ENCODE measurements at places on chromosomes 4 and X.

GRCh38 chr4:108940149-108940548 is 177.3 kb upstream of the ETNPPL start:
- DNase-seq = no peak

DNA sequence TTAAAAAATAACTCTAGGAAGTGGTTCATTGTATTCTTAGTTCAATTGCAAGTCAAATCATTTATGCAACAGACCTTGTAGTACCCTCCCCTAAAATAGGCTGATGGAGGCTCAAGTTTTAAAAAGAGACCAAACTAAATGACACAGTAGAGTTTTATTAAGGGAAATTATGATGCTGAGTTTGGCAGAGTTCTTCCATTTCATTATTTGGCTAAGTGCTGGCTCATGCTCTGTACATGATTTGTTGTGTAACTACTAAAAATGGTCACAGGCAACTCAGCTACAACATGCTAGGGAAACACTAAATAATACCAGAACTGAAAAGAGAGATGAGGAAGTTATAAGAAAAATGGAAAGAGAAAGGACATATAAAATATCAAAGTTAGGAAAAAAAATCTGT is 96.1 kb upstream of the TFDP3 start:
- no peak for DNase-seq

GRCh38 chrX:115949900-115950822 is 220.4 kb upstream of the AGTR2 start:
- no peak for DNase-seq

DNA sequence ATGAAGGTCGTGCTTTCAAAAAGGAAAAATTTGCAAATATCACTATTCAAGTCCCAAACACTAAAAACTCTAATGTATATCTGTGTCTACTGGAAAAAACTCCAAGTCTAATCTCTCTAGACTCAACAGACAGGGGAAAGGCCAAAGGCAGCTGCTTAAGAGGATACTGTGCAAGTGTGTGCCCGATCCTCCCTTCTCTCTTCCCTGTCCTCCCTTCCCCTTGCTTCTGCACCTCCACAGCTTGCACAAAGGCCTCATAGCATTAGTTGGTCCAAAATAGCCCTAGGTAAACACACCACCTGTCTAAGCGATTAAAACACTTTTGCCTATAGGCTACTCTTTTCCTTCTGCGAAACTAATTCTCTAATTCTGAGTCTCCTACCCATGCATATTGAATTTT is 10.6 kb downstream of the C4orf54 start:
- no peak for DNase-seq

DNA sequence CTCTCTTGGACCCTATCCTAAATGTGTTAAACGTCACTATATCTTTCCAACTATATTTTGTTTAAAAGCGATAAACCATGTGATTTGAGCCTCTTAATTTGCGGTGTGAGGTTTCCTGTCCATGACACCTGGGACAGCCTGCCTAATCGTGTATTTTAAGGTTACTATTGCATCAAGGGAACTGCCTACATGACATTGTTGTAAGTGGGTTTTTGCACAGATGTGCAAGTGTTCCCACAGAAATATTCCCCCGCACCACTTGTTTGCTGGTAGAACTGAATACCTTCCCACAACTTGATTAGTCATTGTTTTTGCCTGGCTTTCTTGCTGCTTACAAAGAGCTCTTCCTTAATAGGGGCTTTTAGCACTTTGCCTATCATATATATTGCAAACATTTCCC is 5.1 kb upstream of the FAM184B start:
- DNase-seq = no peak

DNA sequence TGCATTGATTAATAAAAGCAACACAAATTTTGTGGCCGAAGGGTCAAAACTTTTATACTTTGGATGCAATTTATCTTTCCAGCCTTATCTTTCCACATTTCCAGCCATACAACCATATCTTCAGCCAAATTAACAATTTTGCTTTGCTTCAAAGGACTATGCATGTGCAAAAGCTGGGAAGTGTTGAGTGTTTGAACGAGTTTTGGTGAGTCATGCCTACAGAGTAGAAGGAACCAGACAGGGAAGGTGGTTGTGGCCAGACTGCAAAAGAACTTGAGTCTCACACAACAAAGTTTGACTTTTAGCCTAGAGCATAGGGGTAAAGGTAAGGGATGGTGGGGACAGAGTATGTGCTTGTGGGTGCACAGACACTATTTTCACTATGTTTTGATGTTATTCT is 53.0 kb upstream of the GABRA2 start:
- no peak for DNase-seq

DNA sequence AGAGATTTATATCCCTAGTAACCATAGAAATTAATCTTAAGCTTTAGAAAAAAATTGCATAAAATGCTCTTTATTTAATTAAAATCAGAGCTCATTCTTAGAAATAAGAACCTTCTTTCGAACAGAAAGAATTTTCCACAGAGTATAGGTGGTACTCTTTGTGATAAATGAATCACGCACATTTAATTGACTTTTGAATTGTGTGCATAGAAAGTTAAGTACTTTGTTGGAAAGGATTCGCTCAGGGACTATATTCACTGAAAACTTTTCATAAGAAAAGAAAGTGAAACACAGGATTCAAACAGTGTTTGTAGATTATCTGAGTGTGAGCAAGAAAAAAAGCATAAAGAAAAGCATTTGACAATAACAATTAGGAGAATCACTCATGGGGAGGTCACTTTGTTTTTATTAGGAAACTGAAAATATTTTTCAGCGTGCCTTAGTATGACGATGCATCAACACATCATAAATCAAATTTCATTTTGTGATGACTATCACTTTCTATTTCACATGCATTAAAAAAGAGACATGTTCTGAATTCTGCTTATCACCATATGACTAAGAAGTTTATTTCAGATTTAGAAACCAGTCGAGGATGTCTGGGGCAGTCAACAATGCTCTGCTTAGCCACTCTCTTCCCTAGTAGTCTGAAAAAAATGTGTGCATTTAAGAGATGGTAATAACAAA is 49.5 kb downstream of the STX18 start:
- peak; percentile 76 for DNase-seq

GRCh38 chr4:54371173-54371572 is 142.1 kb downstream of the PDGFRA start:
- no peak for DNase-seq

DNA sequence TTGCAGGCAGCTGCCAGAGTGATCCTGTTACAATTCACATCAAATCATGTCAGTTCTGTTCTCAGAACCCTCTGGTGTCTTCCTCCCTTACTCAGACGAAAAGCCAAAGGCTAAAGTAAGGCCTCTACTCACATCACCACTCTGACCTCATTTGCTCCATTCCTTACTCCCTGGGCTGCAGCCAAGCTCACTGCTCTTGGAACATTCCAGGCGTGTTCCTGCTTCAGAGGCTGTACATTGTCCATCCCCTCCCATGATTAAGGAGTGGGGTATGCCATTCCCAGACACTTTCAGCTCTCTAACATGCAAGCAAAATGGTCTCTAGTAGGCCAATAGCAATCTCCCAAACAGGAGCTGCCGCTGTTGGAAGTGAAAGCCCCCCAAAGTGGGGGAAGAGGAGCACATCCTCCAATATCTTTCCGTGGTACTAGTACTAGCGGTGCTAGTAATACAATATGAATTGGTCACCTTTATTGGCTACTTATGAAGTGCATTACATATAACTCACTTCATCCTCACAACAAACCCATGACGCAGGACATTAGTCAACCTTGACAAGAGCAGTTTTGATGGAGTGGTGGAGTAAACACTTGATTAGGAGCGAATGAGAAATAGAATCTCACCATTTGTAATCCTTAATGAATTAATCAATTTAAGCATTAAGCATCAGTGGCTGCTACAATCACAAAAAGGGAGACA is 15.0 kb downstream of the GAB3 start:
- DNase-seq = peak; percentile 79

DNA sequence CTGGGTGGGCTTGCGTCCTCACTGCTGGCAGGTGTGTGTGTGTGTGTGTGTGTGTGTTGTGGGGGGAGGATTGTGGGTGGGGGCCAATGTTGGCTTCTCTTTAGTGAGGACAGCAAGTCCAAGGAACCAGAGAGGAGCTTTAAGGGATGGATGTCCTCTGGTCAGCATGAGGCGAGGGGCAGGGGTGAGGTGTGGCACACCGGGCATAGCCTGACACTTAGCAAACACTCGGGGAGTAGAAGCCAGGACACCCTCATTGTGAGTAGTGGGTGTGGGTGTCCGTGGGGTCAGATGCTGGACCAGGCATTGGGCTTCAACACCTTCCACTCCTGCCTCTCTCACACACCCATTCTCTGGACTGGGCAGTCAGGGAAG is 2.8 kb downstream of the SORCS2 start:
- no peak for DNase-seq

DNA sequence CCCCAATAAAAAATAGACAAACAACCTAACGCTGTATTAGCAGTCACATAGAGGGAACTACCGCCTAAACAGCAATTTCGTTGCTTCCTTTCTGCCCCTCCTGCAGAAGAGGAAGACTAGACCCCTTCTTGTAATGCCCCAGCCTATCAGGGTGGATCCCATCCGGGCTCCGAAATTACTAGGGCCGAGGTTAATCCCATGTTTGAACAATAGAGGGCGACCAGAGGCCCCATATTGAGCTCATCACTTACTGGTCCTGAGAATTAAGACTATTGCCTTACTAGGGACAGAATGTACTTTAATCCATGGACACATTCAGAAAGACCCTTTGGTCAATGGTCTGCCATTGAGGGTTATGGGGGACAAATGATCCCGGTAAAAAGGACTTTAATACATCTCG is 11.8 kb upstream of the ZNF630 start:
- peak; percentile 47 for DNase-seq

DNA sequence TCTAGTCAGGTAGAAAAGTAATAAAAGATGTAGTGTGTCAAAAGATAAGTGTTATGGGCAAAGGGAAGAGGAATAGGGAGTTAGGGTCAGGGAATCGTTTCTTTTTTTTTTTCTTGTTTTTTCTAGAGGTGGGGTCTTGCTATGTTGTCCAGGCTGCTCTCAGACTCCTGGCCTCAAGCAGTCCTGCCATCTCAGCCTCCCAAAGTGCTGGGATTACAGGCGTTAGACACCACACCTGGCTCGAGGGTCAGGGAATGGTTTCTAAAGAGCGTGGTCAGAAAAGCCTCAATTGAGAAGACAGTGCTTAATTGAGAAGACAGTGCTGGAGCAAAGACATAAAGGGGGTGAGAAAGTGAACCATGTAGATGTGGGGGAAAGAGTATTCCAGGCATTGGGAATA is 19.1 kb downstream of the SMARCAD1 start:
- no peak for DNase-seq

All from dermis microvascular lymphatic vessel endothelial cell (primary cell).